ENCODE measurements at places on chromosomes 12 and 14. TPM values are rescaled to one million over a fixed set of nuclear protein-coding genes. Genes with fewer than 3 reads are reported as not detected.

Gene GALNT16
- 69.5 TPM for total RNA-seq

Gene CPNE6
- total RNA-seq, result not detected

Gene MANSC1
- 13.1 TPM for total RNA-seq

Gene SALL2
- 3.9 TPM for total RNA-seq

Gene CRIP1
- total RNA-seq, result 51.4 TPM

Gene G2E3
- total RNA-seq, result 9.2 TPM

Gene ATP2B1
- 22.0 TPM for total RNA-seq

Gene NR4A1
- total RNA-seq, result 140 TPM

Gene HOXC4
- total RNA-seq, result 0.29 TPM

Gene SERPINA10
- total RNA-seq, result not detected

Gene PTPN21
- total RNA-seq, result 39.8 TPM

Gene REP15
- total RNA-seq, result 5.3 TPM

Gene ENDOU
- not detected for total RNA-seq

Gene RAD9B
- total RNA-seq, result 1.3 TPM

Gene POLR3B
- 12.3 TPM for total RNA-seq

Gene AMHR2
- total RNA-seq, result 1.0 TPM

Gene BLOC1S1
- 94.2 TPM for total RNA-seq

Gene CLEC4C
- not detected for total RNA-seq

Gene SLC25A21
- 0.24 TPM for total RNA-seq

All from heart left ventricle (tissue), 16 donors.